Activated naive CD8-positive, alpha-beta T cell treated with anti-CD3 and anti-CD28 coated beads, Interleukin-2, amount 50 U/mL, for 24 hours (primary cell): ENCODE measurements at places on chromosomes 16 and 17.

DNA sequence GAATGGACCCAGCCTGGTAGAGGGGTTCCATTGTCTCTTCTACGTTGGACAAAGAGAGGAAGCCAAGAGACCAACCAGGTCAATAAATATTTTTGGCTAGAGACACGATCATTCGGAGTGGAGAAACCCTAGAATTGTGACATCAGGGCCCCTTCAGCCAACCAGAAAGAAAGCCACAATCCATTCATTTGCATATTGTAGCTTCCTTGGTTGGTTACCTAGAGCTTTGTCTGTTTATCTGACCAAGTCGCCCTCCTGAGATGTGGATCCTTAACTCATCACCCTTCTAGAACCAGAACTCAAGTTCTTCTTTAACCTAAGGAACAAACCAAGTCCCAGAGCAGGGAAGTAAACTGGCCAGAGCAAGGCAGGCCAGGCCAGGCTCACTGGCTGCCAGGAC is at the start of gene CCDC182:
CCDC182 (minus strand) TSS at position 58 of the 400 bp plus-strand sequence; CDS start at position 31, 27 bp downstream.
- H3K27me3 ChIP-seq: no peaks in the 10 kb centered on the region
- no peak within 1 kb of the TSS for H3K27ac ChIP-seq
- H3K4me3 ChIP-seq: no peak within 1 kb of the TSS
- DNase-seq: no peak
- peaks cover 4% of the 10 kb centered on the region for H3K4me1 ChIP-seq

GRCh38 chr16:13781575-13782338 is 138.2 kb upstream of the ERCC4 start:
- H3K4me3 ChIP-seq: no peak overlapping the region
- peaks cover 2% of the 10 kb centered on the region for H3K27me3 ChIP-seq
- no peaks in the 10 kb centered on the region for H3K36me3 ChIP-seq
- H3K4me1 ChIP-seq: no peaks in the 10 kb centered on the region
- DNase-seq: no peak
- H3K27ac ChIP-seq: no peak overlapping the region

DNA sequence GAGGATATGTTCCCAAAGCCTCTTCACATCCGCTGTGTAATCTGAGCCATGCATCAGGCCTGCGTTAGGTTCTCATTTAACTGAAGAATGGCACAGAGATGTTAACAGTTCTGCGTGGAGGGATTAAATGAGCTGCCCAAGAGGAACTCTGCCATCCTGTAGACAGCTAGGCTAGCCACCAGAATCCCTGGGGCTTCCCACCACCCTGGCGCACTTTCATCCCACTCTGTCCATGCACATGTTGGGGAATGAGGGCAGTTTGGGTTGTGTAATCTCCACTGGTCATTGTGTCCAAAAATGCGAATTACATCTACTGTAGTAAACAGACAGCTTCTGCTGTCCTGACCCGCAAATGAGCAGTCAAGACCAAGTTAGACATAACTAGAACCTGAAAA is 1.0 kb upstream of the GLG1 start:
- peak overlapping the region; percentile 31 for H3K27ac ChIP-seq
- no peak for DNase-seq
- no peaks in the 10 kb centered on the region for H3K27me3 ChIP-seq
- H3K4me1 ChIP-seq: peaks cover 44% of the 10 kb centered on the region

DNA sequence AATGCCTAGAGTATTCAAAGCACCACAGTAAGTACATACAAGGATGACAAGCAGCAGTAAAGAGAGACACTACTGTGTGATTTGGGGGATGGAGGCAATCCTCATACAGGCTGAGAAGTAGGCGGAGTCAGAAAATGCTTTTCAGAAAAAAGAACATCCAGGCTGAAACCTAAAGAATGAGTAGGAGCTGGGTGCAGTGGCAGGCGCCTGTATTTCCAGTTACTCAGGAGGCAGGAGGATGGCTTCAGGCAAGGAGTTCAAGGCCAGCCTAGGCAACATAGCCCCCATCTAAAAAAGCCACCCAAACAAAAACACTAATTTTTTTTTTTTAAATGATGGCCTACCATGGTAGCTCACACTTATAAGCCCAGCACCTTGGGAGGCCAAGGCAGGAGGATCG is 10.3 kb downstream of the KANSL1 start:
- H3K4me1 ChIP-seq: peaks cover 95% of the 10 kb centered on the region
- H3K36me3 ChIP-seq: peaks cover 6% of the 10 kb centered on the region
- no peaks in the 10 kb centered on the region for H3K27me3 ChIP-seq
- no peak overlapping the region for H3K27ac ChIP-seq
- no peak overlapping the region for H3K4me3 ChIP-seq

- no peaks in the 10 kb centered on the region for H3K27me3 ChIP-seq
- H3K4me1 ChIP-seq: peaks cover 11% of the 10 kb centered on the region
- no peak for DNase-seq
- no peak overlapping the region for H3K4me3 ChIP-seq
Observed at GRCh38 chr16:10314811-10315210, 71.0 kb upstream of the ATF7IP2 start.

GRCh38 chr17:78359321-78359996 is 418 bp downstream of the SOCS3 start:
- peak overlapping the region; percentile 80 for H3K27ac ChIP-seq
- peaks cover 50% of the 10 kb centered on the region for H3K4me1 ChIP-seq
- peak; percentile 37 for DNase-seq
- peak overlapping the region; percentile 88 for H3K4me3 ChIP-seq

DNA sequence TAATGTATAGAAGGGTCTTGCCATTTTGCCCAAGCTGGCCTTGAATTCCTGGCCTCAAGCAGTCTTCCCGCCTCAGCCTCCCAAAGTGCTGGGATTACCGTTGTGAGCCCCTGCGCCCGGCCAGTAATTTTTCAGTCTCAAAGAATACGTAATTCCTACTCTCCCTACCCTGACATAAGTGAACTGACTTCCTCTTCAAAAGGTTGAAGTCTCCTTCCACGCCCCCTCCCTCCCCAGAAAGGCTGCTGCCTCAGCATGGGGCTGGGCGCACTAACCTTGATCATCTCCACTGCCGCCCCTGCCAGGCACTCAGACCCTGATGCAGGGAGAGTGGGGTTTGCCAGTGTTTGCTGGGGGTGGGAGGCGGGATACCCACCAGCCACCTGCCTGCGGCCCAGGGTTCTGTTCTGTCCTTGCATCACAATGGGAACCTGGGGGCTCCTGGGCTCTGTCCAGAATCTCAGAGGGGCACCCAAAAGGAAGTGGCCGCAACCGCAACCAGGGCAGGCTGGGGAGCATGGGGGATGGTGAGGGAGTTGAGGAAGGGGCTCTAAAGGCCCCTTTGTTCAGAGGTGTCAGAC is 27.5 kb downstream of the KIFC3 start:
- H3K4me3 ChIP-seq: no peak overlapping the region
- no peak overlapping the region for H3K27ac ChIP-seq
- no peaks in the 10 kb centered on the region for H3K4me1 ChIP-seq

DNA sequence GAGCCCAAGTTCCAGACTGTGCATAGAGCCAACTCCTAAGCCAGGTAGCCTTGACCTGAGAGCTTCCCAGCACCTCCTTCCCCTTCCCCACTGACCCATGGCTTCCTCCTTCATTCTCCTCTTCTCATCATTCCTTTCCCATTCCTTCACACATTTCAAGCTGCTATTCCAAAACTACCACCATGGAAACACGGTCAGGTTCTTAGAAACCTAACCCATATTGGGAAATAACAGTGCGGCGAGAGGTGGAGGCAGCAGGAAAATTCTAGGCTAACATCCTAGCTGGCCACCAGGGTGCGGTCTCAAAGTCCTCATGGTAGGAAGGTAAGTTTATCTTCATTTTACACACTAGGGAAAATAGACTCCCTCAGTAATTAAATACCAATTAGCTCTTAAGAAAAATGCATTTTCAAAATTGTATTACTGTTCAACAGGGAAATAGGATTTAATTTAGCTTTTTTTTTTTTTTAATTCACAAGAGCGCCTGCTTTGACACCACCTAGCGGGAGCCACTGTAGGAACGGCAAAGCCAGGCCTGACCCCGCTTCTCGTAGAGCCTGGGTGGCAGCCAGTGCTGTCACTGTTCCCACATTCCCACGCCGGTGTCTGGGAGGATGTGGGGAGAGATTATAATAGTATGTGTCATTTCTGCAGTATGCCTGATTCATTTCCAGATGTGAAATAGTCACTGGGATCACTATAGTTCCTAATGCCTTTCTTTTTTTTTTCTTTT is 14.0 kb upstream of the SPHK1 start:
- H3K27me3 ChIP-seq: no peaks in the 10 kb centered on the region
- no peak for DNase-seq
- H3K4me3 ChIP-seq: no peak overlapping the region
- H3K4me1 ChIP-seq: peaks cover 4% of the 10 kb centered on the region
- no peaks in the 10 kb centered on the region for H3K36me3 ChIP-seq
- H3K27ac ChIP-seq: no peak overlapping the region

- no peak for DNase-seq
- peaks cover 43% of the 10 kb centered on the region for H3K36me3 ChIP-seq
- H3K4me3 ChIP-seq: no peak overlapping the region
- no peak overlapping the region for H3K27ac ChIP-seq
- no peaks in the 10 kb centered on the region for H3K27me3 ChIP-seq
Observed at GRCh38 chr16:74461826-74462225, 40.5 kb upstream of the CLEC18B start.

- H3K27me3 ChIP-seq: no peaks in the 10 kb centered on the region
- DNase-seq: no peak
- peaks cover 2% of the 10 kb centered on the region for H3K4me1 ChIP-seq
- H3K27ac ChIP-seq: no peak overlapping the region
- no peak overlapping the region for H3K4me3 ChIP-seq
Observed at GRCh38 chr16:85474621-85475217, 138.4 kb upstream of the GSE1 start.

- no peak overlapping the region for H3K4me3 ChIP-seq
- no peak overlapping the region for H3K27ac ChIP-seq
- H3K27me3 ChIP-seq: peaks cover 44% of the 10 kb centered on the region
- DNase-seq: peak; percentile 73
Observed at GRCh38 chr16:87062569-87063442, 254.4 kb downstream of the C16orf95 start.

- H3K4me3 ChIP-seq: no peak overlapping the region
- no peak overlapping the region for H3K27ac ChIP-seq
- peaks cover 17% of the 10 kb centered on the region for H3K4me1 ChIP-seq
Observed at GRCh38 chr16:79175286-79176057, 425.1 kb downstream of the MAF start.

DNA sequence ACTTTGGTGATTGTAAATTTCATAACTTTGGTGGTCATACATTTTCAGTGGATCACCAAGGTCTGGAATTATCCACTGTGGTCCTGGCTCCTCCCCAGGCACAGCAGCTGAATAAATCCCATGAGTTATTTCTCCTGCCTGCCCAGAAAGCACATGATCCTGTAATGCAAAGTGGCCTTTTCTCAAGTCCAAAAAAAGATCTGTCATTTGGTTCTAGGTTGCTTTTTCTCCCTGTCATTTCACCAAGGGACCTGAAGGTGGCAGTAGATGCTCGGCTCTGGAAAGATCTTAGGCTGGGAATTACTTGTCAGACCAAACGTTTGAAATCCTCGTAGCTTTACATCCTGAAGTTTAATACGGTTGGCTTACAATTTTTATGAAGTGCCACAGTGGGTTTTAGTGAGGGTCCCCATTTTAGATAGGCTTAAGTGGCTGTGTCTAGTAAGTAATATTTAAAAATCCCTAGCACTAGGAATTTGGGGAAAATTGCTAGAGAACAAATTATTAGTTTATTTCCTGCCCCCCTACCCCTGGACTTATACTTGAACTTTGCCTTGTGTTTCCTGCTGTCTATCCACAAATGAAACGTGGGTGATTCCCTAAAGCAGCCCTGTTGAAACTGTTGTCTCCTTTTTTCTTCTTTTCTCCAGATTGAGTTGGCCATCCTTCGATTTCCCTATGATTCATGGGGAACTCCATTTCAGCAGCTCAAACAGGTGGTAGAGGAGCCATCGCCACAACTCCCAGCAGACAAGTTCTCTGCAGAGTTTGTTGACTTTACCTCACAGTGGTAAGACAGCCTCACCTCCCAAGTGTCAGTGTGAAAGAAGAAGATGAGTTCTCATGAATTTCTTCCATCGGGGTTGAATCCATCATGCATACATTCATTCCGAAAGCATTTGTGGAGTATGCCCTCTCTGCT is 111.7 kb downstream of the MAP2K6 start:
- no peak overlapping the region for H3K27ac ChIP-seq
- peak; percentile 15 for DNase-seq

DNA sequence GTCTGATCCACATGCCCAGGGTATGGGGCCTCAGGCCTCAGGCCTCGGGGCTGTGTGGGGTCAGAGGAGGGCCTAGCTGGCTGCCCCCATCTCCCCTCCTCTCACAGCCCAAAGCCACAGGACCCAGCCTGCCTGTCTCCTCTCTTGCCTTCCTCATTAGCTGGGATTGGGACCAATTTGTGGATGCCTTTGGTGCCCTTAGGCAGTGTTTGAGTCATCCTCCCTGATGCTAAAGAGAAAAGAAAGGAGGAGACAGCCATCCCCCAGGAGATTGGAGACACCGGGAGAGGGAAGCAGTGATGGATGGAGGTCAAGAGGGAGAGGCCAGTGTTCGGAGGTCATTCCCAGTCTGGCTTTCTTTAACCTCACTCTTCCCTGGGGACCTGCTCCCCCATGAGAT is 23.3 kb upstream of the NOG start:
- H3K36me3 ChIP-seq: no peaks in the 10 kb centered on the region
- no peak overlapping the region for H3K4me3 ChIP-seq
- H3K27me3 ChIP-seq: peaks cover 2% of the 10 kb centered on the region

GRCh38 chr16:59181821-59182420 is 447.8 kb upstream of the GOT2 start:
- no peaks in the 10 kb centered on the region for H3K36me3 ChIP-seq
- H3K4me1 ChIP-seq: no peaks in the 10 kb centered on the region
- no peaks in the 10 kb centered on the region for H3K27me3 ChIP-seq
- no peak overlapping the region for H3K27ac ChIP-seq
- no peak overlapping the region for H3K4me3 ChIP-seq

GRCh38 chr16:22077700-22078313 is 14.5 kb upstream of the VWA3A start:
- H3K27me3 ChIP-seq: no peaks in the 10 kb centered on the region
- H3K27ac ChIP-seq: no peak overlapping the region
- no peak overlapping the region for H3K4me3 ChIP-seq
- peaks cover 11% of the 10 kb centered on the region for H3K4me1 ChIP-seq

- DNase-seq: no peak
- no peak overlapping the region for H3K27ac ChIP-seq
- peaks cover 29% of the 10 kb centered on the region for H3K4me1 ChIP-seq
- H3K27me3 ChIP-seq: no peaks in the 10 kb centered on the region
- H3K36me3 ChIP-seq: peaks cover 4% of the 10 kb centered on the region
- H3K4me3 ChIP-seq: no peak overlapping the region
Observed at GRCh38 chr17:67569873-67570272, 147.9 kb upstream of the NOL11 start.

DNA sequence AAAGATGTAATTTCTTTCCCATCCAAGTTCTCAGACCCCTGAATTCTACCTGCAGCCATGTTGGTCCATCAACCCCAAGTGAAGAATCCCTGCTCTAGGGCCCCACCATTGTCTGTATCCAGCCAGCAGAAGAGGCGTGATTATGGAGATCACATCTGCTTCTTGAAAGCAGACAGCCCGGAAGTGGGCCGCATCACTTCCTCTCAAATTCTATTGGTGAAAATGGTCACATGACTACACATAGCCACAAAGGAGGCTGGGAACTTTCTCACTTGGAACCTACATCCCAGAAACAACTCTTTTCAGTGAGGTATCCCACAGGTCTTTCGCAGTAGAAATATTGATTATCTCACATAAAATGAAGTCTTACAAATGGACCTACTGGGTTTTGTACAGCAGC is 40.1 kb downstream of the IL4R start:
- peaks cover 91% of the 10 kb centered on the region for H3K36me3 ChIP-seq
- no peak overlapping the region for H3K27ac ChIP-seq
- H3K27me3 ChIP-seq: no peaks in the 10 kb centered on the region
- H3K4me1 ChIP-seq: peaks cover 12% of the 10 kb centered on the region
- H3K4me3 ChIP-seq: no peak overlapping the region

- no peak for DNase-seq
- no peak overlapping the region for H3K27ac ChIP-seq
- H3K4me3 ChIP-seq: no peak overlapping the region
- H3K4me1 ChIP-seq: peaks cover 15% of the 10 kb centered on the region
- H3K27me3 ChIP-seq: no peaks in the 10 kb centered on the region
Observed at GRCh38 chr16:89120921-89121351, 27.3 kb downstream of the ACSF3 start.
